ENCODE measurements at places on chromosomes 16 and 17.

DNA sequence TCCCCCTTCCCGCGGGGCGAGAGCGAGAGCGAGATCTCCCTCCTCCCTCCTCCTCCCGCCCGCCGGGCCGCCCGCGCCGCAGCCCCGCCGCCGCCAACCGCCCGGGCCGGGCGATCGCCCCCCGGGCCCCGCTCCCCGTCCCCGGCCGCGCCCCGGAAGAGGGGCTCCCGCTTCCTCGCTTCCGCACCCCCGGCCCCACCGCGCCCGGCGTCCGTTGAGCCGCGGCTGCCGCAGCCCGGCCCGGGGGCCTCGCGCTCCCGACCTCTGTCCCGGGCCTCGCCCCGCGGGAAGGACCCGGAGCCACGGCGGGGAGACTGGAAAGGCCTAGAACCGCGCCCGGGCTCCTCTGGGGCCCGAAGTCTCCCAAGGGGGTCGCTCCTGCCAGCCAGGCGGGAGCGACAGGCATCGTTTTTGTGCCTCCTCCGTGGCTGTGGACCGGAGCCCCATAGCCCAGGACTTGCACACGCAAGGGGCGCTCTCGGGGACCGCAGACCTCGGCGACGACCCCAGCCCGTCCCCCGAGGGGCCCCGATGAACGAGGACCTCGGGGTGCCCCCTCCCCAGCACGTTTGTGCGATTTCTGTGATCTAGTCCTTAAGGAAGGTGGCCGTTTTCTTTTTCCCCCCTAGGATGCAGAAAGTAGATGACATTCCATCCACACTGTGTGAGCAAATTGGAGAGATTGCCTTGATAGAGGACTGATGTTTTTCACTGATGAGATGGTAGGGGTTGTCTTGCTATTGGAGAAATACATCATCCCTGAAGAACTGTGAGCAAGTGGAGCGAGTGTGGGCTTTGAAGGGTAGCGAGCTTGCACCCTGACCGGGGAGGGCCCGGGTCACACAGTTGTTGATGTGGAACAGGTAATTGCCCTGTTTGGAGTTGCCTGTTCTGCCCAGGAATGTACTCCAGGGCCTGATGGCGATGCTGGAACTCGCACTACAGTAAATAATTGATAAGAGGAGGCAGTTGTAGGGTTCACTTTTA lies 611 bp downstream of the BANP start:
- DNase-seq = no peak

GRCh38 chr17:58520843-58521430 lies 6.5 kb upstream of the MTMR4 start:
- no peak for DNase-seq

DNA sequence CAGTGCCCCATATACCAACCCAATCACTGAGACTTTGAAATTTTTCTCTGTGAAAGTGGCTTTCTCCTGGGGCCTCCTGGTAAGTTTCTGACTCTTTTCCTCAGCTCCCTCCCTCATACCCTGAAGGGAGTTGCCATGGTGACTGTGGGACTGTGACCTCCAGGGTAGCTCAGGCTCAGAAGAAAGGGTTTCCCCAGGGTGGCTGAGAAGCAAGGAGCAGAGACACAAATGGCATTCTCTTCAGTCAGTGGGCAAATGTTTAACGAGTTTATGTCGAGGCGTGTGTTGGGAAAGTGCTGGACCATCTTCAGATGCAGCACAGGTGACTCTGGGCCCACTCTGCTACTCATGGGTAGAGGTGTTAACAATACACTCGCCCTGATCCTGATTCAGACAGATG lies 46.8 kb downstream of the MRPS23 start:
- DNase-seq = no peak

- DNase-seq = no peak
Measured at GRCh38 chr16:2964475-2965336, 631 bp downstream of the KREMEN2 start.

- no peak for DNase-seq
Measured at GRCh38 chr16:23160082-23160481, 10.8 kb upstream of the USP31 start.

DNA sequence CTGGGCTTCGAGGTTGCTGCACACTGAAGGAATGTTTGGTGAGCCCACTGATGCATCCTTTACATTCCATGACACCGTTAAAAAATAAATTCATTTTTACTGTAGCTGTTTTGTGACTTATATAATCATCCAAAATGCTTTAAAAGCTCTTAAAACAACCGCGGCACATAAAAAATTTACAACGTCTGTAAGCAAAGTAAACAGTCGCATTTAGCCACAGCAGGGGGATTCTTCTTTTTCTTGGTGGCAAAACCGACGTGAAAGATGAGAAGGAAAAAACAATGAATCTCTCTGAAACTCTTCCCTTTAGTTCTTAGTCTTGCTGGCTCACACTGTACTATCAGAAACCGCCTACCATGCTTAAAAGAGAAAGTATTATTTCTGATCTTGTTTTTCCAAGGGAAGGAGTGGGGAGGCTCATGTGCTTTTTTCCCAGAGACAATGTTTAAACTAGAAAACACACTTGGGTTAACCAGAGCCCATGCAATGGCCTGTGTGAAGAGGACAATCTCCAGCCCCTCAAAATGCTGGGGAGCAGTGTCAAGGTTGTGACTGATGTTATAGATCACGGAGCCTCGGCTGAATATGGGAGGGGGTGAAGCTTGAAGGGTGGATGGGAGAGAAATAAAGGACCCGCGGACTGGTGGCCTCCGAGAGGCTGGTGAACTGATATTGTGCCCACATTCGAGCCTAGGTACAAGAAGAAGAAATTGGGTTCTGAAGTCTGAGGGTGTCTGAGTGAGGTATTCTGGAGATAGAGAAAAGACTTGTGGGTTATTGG lies 91.1 kb downstream of the IRF8 start:
- DNase-seq = no peak

DNA sequence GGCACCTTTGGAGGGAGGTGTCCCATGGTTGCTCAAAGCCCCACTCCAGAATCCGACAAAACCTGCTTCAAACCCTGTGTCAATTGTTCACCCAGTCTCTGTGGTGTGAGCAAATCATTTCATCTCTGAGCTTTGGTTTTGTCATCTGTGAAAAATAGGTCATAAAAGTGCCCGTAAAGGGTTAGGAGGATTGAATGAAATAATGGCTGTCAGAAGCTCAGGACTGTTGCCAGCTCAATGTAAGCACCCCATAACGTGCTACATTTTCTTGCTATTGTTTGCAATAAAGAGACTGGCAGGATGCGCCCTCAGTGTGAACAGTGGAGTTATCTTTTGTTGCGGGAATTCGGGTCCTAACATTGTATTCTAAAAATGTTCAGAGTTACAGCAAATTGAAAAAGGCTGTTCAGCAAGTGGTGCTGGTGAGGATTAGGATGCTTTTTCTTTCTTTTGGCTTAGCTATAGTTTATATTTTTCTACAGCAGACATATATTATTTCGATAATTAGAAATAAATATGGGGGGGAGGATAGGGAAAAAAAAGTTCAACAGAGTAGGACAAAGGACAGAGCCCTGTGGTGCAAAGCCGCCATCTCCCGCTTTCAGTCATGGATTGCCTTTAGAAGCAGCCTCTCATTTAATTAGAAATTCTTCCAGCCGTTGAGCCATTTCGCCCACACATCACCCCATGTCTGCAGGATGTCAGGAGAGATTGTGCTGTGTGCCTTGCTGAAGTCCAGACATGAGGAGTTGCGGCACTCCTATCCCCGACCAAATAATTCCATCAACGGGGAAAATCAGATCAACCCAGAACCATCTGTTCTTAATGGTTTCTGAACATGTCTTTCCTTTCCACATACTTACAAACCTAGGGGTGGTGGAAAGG lies 20.9 kb upstream of the PYY start:
- no peak for DNase-seq

DNA sequence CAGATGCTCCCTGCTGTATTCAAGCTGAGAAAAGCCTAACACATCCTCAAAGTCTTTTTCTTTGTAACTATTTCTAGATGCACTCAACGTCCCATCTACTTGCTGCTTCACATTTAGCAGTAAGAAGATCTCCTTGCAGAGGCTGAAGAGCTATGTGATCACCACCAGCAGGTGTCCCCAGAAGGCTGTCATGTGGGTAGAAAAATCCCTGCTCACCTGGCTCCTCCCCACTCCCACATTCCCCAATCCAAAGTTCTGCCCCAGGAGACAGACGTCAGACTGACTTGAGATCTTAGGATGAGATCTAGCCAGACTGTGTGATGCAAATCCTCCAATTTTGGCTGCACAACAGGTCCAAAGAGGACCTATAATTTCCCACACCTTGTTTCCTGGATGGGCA lies 1.1 kb downstream of the CCL13 start:
- DNase-seq = no peak

- DNase-seq = no peak
Measured at GRCh38 chr17:73968680-73969079, 234.8 kb upstream of the RPL38 start.

- DNase-seq = peak; percentile 37
Measured at GRCh38 chr16:70737377-70738082, 51.7 kb upstream of the MTSS2 start.

DNA sequence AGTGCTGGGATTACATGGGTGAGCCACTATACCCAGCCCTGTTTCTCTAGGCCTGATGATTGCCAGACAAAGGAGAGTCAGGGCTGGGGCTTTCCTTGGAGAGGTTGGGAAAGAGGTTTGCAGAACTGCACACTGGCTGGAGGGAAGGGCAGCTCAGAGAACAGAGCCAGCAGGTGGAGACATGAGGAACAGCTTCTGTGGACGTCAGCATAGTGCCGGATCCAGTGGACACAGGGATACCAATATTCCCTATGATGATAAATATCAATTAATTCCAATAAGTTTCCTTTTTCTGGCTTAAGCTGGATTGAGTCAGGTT lies 43.2 kb upstream of the SCNN1B start:
- DNase-seq = no peak

GRCh38 chr17:45784293-45784740 lies at the start of gene CRHR1:
TSS of gene CRHR1 (plus strand) at chr17:45784320. CDS start at chr17:45784545, 225 bp downstream.
- no peak for DNase-seq

- no peak for DNase-seq
Measured at GRCh38 chr16:9567666-9568065, 476.2 kb downstream of the HAPSTR1 start.

DNA sequence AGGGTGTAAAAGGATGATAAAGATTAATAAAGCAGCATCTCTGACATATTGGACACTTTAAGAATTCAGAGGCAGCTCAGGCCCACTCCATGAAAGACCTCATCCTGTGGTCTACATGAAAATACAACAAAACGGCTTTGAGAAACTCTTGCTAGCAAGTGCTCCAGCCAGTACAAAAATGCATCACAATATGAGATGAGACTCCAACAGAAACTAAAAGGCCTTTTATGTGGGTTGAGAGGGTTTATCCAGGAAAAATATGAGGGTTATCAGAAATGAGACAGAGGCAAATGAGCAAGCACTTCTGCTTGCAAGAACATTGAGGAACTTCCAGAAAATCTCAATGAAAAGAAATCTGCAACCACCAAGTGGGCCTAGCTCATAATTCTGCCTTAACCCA lies 65.7 kb downstream of the LITAF start:
- DNase-seq = no peak

- no peak for DNase-seq
Measured at GRCh38 chr16:10210944-10211343, 28.7 kb upstream of the GRIN2A start.

DNA sequence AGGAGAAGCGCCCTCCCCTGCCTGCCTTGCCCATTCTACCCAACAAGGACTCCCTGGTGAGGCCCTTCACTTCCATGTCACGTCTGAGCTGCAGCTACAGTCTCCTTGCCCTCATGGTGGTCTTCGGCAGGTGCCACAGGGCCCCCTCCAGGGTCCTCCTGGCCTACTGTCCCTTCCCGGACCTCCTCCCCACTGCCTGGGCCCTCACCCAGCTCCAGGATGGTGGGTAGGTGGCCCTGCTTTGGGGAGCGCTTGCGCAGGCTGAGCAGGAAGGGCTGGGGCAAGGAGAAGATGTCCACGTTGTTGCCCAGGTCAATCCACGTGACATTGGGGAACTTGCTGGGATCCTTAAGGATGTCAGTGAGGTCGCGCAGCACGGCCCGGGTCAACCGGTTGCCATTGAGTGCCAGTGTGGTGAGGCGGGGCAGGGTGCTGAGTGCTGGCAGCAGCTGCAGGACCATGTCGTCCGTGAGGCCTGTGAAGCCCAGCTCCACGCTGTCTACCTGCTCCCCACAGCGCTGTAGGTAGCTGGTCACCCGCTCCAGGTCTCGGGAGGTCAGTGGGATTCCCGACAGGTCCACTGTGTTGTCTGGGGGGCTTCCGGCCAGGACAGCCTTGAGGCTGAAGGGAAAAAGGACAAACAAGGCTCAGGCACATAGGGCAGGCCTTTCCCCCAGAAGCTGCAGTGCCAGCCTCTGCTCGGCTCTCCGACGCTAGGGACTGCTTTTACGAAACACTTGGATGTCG lies 28.3 kb downstream of the TRPV2 start:
- DNase-seq = no peak

DNA sequence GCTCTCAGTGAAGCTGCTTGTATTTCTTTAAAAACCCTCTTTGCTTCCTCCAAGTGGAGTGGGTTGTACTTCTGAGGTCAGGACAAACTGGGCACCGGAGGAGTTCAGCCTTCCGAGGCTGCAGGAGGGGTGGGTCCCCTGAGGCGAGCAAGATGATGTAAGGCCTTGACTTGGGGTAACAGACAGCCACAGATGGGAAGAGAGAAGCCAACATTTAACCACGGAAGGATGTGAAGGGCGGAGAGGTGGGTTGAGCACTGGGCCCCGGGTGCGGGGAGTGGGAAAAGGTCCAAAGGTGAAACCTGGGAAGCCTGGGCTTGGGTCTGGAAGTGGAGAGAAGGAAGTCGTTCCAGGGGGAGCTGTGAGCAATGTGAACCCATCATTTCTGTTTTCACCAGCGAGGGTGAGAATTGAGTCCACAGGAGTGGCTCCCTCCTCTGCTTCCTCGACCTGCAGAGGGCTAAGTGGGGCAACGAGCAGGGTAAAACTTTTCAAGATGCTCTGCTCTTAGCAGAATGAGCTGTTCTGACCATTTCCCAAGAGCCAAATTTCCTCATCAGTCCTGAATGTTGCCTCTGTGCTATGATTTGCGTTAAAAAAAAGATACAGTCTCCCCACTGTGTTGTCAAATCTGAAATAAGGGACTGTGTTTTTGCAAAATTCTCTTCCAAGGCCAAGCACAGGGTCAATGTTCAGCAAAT lies 137.7 kb upstream of the CRHR1 start:
- no peak for DNase-seq

GRCh38 chr17:33227911-33228310 lies 65.2 kb downstream of the ASIC2 start:
- no peak for DNase-seq

- no peak for DNase-seq
Measured at GRCh38 chr16:78209951-78210661, 110.7 kb downstream of the WWOX start.

DNA sequence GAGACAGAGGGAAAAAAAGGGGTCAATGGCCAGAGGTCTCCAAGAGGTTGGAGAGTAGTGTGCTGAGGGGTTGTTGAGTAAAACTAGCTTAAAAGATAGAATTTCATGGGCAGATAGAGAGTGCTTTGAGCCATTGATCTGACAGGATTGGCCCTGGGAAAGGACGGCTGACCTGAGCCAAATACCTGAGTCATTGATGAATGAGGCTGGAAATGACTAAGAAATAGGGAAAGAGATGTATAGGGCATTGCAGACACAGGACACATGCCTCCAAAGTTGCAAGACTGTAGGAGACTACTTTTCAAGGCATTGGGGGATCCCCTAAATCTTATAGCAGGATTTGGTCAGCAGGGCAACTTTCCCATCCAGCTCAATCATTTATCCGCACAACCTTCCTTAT lies 168.7 kb downstream of the ABCC12 start:
- no peak for DNase-seq

- DNase-seq = no peak
Measured at GRCh38 chr16:80253741-80254140, 287.1 kb upstream of the DYNLRB2 start.

GRCh38 chr17:19409509-19409908 lies 1.5 kb upstream of the RNF112 start:
- no peak for DNase-seq

GRCh38 chr16:72120026-72120425 lies 26.4 kb downstream of the DHX38 start:
- DNase-seq = no peak
